CD4-positive, alpha-beta T cell (primary cell): ENCODE measurements at places on chromosomes 16 and 17.
A peak's percentile ranks its signal among the peaks of the same experiment; 100 is the strongest.

DNA sequence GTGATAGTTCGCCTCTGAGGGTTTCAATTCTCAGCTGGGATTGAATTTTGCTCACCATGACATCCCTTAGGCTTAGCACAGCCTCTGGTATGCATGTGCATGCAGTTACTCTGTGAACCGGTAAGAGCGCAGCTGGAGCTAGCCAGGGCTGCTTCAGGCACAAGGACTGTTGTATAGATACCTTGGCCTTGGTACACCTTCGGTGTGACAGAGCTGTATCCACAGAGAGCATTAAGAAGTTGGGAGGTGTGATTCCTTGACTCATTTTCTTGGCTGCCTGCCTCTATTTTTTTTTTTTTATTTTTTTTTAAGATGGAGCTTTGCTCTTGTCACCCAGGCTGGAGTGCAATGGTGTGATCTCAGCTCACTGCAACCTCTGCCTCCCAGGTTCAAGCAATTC, 2.2 kb upstream of the NUTF2 start:
- no peak overlapping the region for H3K4me3 ChIP-seq
- H3K4me1 ChIP-seq: peaks cover 71% of the 10 kb centered on the region
- peak overlapping the region; percentile 65 for H3K27ac ChIP-seq

DNA sequence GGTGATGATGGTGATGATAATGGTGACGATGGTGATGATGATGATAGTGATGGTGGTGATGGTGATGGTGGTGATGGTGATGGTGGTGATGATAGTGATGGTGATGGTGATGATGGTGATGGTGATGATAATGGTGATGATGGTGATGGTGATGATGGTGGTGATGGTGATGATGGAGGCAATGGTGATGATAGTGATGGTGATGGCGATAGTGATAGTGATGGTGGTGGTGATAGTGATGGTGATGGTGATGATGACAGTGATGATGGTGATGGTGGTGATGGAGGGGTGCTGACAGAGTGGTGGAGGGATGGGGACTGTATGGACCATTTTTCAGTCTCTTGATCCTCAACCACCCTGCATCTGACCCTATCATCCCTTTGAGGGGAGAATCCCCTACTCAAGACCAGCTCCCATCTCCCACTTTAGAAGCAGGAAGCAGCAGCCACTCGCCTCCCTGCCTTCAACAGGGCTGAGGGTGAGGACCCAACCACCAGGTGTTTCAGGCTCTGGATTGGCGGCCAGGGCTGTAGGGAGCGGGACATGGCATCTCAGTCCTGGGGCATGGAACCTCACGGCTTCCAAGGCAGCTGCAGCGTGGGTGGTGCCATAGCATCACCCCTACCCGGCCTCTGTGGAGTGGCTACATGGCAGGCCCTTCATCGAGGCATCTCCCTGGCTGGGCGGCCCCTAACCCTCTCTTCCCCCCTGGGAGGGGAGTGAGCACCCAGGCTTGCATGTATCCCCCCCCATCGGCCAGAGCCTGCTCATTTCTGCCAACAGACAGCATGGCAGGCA, 4.5 kb downstream of the FSCN2 start:
- H3K36me3 ChIP-seq: no peaks in the 10 kb centered on the region
- H3K4me3 ChIP-seq: no peak overlapping the region
- H3K27me3 ChIP-seq: peaks cover 47% of the 10 kb centered on the region

DNA sequence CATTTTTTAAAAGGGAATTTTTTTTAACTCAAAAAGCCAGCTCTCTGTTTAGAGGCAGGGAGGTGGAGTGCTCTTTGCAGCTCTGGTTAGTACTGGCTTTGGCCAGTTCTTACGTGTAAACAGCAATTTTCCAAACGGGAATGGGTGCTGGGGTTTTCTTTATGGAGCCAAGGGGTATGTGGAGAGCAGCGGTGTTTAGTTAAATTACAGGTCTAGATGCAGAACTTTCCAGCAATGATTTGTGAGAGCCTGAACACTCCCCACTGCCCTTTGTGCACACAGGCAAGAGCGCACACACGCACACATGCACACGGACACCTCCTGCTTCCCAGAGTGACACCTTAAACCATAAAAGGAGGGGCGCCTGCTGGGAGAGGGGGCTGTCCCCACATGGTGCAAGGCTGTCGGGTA, 140.2 kb downstream of the MSI2 start:
- peaks cover 8% of the 10 kb centered on the region for H3K36me3 ChIP-seq
- no peak overlapping the region for H3K4me3 ChIP-seq
- H3K27me3 ChIP-seq: no peaks in the 10 kb centered on the region
- H3K27ac ChIP-seq: no peak overlapping the region
- no peak for DNase-seq
- no peaks in the 10 kb centered on the region for H3K4me1 ChIP-seq

DNA sequence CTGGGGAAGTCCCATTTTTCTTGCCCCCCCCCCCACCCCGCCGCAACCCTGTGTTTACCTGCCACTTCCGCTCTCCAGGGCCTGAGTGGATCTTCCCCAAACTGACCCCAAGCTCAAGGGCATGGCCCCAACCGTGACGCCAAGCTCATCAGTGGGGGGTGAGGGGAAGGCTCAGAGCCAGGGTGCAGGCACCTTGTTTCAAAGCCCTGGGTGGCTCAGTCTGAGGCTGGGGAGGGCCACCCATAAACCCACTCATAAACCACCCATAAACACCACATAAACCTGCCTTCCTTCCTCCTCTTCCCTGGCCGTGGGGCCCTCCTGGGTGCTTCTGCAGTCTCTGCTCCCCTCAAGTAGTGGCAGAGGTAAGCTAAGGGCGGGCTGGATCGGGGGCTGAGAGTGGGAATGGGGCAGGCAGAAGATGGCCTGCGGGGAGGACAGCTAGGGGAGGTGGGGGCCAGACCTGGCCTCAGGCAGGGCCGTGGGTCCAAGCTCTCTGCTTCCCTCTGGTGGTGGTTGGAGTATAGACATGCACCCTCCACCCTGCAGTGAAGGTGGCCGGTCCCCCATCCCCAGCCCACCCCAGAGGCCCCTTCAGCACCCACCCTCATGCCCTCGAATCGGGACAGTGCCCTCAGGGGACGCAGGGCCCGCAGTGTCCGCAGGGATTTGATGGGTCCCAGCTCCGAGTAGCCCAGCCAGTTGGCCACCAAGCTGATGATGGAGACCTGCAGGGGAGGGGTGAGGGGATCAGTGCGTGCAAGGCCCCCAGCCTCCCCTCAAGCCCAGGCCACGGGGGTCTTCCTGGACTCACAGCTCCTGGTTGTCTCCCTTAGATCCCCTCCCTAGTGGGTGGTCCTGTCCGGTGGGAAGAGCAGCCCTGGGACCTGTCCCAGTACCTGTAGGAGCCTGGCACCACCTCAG, 14.6 kb upstream of the CD79B start:
- peaks cover 25% of the 10 kb centered on the region for H3K4me1 ChIP-seq
- peak; percentile 35 for DNase-seq
- no peak overlapping the region for H3K27ac ChIP-seq
- no peaks in the 10 kb centered on the region for H3K27me3 ChIP-seq

DNA sequence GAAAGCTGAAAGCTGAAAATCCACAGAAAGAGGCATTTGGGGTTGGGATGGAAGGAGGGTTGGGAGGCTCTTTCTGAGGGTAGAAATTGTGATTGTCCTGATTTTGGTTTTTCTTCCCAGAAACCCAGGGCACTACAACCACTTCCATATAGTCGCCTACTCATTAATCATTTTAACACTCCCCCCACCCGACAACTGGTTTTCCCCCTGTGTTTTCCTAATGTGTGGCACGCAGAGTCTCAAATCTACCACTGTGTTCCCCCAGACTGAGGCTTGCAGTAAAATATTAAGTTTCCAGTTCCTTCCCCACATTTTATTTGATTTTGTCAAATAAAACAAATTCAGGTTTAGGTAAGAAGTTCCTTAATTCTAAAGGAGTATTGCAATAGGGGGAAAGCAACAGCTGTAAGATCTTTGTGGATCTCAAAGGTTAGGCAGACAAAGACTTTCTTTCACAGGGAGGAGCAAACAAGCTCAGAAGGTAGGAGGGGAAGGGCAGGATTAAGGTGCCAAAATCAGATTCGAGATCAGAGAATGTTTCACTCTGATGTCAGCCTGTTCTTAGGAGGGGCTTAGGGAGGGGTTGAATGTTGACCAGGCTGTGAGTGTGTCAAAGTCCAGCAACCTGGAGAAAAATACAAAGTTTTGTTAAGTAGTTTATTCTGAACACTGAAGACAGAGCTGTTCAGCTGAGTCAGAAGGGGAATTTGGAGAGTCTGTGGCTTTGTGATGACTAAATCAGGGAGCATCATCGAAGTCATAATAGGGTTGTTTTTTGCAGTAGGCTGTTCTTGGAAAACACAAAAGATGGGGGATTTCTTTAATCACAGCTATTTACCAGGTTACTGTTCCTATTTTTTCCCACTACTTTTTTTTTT, 3.6 kb downstream of the ZNF267 start:
- no peak overlapping the region for H3K4me3 ChIP-seq
- peak overlapping the region; percentile 69 for H3K27ac ChIP-seq
- H3K4me1 ChIP-seq: peaks cover 77% of the 10 kb centered on the region
- peak; percentile 27 for DNase-seq
- H3K36me3 ChIP-seq: peaks cover 34% of the 10 kb centered on the region

GRCh38 chr17:16478649-16479048, 13.3 kb downstream of the LRRC75A start:
- no peak overlapping the region for H3K27ac ChIP-seq
- no peak for DNase-seq
- no peak overlapping the region for H3K4me3 ChIP-seq
- H3K36me3 ChIP-seq: no peaks in the 10 kb centered on the region

DNA sequence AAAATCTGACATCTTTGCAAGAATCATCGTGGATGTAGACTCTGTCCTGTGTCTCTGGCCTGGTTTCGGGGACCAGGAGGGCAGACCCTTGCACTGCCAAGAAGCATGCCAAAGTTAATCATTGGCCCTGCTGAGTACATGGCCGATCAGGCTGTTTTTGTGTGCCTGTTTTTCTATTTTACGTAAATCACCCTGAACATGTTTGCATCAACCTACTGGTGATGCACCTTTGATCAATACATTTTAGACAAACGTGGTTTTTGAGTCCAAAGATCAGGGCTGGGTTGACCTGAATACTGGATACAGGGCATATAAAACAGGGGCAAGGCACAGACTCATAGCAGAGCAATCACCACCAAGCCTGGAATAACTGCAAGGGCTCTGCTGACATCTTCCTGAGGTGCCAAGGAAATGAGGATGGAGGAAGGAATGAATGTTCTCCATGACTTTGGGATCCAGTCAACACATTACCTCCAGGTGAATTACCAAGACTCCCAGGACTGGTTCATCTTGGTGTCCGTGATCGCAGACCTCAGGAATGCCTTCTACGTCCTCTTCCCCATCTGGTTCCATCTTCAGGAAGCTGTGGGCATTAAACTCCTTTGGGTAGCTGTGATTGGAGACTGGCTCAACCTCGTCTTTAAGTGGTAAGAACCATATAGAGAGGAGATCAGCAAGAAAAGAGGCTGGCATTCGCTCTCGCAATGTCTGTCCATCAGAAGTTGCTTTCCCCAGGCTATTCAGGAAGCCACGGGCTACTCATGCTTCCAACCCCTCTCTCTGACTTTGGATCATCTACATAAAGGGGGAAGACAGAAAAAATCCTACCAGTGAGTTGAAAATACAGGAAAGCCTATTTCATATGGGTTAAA, at the start of gene G6PC1:
TSS of gene G6PC1 (plus strand) at position 340 of the 872 bp plus-strand sequence. CDS start at position 418, 78 bp downstream.
- H3K27me3 ChIP-seq: peaks cover 4% of the 10 kb centered on the region
- no peaks in the 10 kb centered on the region for H3K4me1 ChIP-seq
- no peak within 1 kb of the TSS for H3K4me3 ChIP-seq
- H3K36me3 ChIP-seq: no peaks in the 10 kb centered on the region

DNA sequence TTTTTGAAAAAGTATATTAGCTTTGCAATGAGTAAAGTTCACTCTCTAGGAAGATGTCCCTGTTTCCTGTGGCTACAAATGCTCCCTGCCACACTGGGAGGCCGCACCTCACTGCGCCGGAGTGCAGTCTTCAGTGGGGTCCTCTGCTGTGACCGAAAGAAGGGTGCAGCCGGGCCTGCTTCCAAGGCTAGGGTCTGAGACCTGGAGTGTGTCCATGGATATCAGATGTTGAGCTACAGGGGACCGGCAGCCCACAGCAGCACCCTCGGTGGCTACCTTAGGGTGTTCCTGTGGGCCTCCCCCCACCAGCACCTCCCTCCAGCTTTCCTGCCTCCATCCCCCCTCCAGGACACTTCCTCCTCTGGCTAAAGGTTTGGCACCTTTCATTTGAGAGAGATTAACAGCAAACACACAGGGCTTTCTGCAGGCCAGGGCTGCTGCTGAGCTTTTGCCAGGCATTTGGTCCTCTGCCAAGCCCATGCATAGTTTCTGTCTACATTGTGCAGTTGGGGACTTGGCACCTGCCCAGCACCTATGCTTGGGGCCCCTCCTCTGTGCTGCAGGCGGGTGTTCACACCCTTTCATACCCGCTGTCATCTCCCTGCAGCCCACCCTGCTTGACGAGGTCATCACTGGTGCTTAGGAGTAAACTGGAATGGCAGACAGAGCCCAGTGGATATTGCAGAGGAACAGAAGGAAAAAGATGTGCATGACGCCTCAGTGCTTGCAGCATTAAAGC, 33.8 kb upstream of the CRISPLD2 start:
- peaks cover 3% of the 10 kb centered on the region for H3K36me3 ChIP-seq
- H3K27ac ChIP-seq: no peak overlapping the region
- no peaks in the 10 kb centered on the region for H3K4me1 ChIP-seq
- no peak for DNase-seq
- no peak overlapping the region for H3K4me3 ChIP-seq
- no peaks in the 10 kb centered on the region for H3K27me3 ChIP-seq

GRCh38 chr16:2520784-2521531, 787 bp downstream of the AMDHD2 start:
- DNase-seq: peak; percentile 63
- peak overlapping the region; percentile 67 for H3K4me3 ChIP-seq
- peak overlapping the region; percentile 68 for H3K27ac ChIP-seq
- peaks cover 42% of the 10 kb centered on the region for H3K36me3 ChIP-seq

DNA sequence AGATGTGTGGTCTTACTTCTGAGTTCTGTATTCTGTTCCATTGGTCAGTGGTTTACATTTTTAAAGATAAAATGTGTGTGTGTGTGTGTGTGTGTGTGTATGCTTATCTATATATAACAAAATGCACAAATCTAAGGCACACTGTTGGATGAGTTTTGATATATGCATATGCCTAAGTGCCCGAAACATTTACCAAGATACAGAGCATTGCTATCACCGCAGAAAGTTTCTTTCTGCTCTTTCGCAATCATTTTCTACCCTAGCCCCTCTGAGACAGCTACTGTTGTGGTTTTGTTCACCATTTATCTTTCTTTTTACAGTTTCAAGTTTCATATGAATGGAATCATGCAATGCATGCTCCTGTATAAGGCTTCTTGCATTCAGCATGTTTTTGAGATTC, 97.0 kb downstream of the MRTFB start:
- no peak overlapping the region for H3K27ac ChIP-seq
- H3K4me3 ChIP-seq: no peak overlapping the region
- H3K27me3 ChIP-seq: no peaks in the 10 kb centered on the region
- H3K36me3 ChIP-seq: no peaks in the 10 kb centered on the region
- H3K4me1 ChIP-seq: no peaks in the 10 kb centered on the region

GRCh38 chr17:51427323-51427811, 167.0 kb downstream of the UTP18 start:
- H3K27me3 ChIP-seq: no peaks in the 10 kb centered on the region
- H3K4me3 ChIP-seq: no peak overlapping the region
- H3K4me1 ChIP-seq: peaks cover 49% of the 10 kb centered on the region
- peak overlapping the region; percentile 96 for H3K27ac ChIP-seq
- DNase-seq: peak; percentile 14
